Uterus (tissue), 4 donors: ENCODE measurements at places on chromosomes 7 and 10.

- H3K27me3 ChIP-seq, result no peaks in the 10 kb centered on the region
- no peaks in the 10 kb centered on the region for H3K4me1 ChIP-seq
- DNase-seq, result no peak
- no peaks in the 10 kb centered on the region for H3K36me3 ChIP-seq
- no peak overlapping the region for H3K4me3 ChIP-seq
- H3K27ac ChIP-seq, result no peak overlapping the region
Measured at GRCh38 chr10:2893158-2893845, 174.0 kb upstream of the PFKP start.

GRCh38 chr10:133024704-133025557 lies 62.8 kb upstream of the ADGRA1 start:
- H3K4me3 ChIP-seq, result no peak overlapping the region

- H3K4me1 ChIP-seq, result no peaks in the 10 kb centered on the region
- H3K36me3 ChIP-seq, result no peaks in the 10 kb centered on the region
- H3K27me3 ChIP-seq, result no peaks in the 10 kb centered on the region
- H3K4me3 ChIP-seq, result no peak overlapping the region
- DNase-seq, result no peak
Measured at GRCh38 chr7:116957874-116958273, 4.6 kb downstream of the ST7 start.

DNA sequence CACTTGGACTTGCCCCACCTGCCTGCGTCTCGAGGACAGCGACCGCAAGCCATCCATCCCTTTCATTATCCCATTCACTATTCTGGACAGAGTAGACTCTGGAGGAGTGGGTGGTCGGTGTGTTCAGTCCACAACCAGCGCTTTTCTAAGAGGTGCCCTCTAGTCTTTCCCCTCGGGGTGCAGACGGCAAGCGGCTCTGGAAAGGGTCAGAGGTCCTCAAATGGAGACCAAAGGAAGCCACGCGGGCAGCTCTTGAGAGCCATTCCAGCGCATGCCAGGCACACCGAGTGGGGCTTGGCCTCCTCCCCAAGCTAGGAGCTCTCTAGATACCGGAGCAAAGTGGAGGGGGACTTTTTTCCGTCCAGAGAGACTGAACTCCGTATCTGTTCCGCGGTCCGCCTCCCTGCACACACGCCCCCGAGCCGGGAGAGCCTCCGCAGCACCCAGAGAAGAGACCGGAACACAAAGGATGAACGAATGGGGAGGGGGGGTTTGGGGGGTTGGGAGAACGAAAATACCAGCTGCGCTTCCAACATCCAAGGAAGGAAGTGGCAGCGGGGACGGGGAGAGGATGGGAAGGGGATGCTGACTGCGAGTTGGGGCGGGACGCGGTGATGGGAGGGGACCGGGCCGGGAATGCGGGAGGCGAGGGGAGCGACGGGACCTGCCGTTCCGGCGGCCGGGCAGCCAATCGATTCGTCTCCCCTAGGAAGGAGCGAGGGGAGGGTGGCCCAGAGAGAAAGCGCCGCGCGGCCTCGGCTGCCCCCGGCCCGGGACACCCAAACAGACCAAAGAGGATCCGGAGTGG lies 515 bp downstream of the GSDME start:
- H3K4me1 ChIP-seq, result no peaks in the 10 kb centered on the region
- DNase-seq, result peak; percentile 62
- peak overlapping the region; percentile 77 for H3K4me3 ChIP-seq
- H3K27me3 ChIP-seq, result no peaks in the 10 kb centered on the region

- no peaks in the 10 kb centered on the region for H3K4me1 ChIP-seq
- no peaks in the 10 kb centered on the region for H3K27me3 ChIP-seq
- H3K36me3 ChIP-seq, result no peaks in the 10 kb centered on the region
Measured at GRCh38 chr10:70715853-70716795, 43.8 kb downstream of the ADAMTS14 start.
